ENCODE measurements at places on chromosomes 1 and 21.

GRCh38 chr1:99098589-99098988, 93.9 kb upstream of the PLPPR5 start:
- no peak for DNase-seq

- DNase-seq = no peak
These were observed 28.2 kb downstream of the GPR88 start for GRCh38 chr1:100565937-100566699.

DNA sequence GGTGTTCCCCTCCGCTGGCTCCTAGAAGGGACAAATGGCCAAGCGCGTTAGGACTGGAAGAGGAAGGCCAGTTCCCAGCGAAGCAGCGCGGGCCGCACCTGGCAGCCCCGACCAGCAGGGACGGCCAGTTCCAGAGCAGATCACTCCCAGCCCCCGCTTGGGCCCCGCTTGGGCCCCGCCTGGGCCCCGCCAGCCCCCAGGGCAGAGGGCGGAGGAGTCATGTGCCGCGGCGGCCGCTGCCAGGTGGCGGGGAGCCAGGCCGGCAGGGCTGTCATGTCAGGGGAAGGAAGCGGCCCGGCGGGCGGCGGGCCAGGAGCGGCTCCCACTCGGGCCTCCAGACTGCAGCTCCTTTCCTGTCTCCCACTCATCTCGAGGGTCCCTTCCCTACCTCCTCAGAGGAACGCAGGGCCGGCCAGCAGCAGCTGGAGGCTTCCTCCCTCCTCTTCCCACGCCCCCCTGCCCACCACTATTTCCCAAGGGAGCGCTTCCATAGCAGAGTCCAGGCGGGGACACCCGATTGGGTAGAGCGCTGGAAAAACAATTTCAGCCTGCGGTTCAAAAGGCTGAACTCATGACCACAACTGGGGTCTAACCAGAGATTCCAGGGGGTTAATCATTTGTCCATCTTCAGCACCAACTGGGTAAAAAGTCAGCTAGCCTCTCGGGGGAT, 16.5 kb downstream of the ZNF697 start:
- peak; percentile 69 for DNase-seq

GRCh38 chr1:24186993-24187790, at the start of gene IFNLR1:
IFNLR1 (minus strand) TSS chr1:24187289; CDS start chr1:24187248, 41 bp downstream.
- DNase-seq = peak; percentile 75

DNA sequence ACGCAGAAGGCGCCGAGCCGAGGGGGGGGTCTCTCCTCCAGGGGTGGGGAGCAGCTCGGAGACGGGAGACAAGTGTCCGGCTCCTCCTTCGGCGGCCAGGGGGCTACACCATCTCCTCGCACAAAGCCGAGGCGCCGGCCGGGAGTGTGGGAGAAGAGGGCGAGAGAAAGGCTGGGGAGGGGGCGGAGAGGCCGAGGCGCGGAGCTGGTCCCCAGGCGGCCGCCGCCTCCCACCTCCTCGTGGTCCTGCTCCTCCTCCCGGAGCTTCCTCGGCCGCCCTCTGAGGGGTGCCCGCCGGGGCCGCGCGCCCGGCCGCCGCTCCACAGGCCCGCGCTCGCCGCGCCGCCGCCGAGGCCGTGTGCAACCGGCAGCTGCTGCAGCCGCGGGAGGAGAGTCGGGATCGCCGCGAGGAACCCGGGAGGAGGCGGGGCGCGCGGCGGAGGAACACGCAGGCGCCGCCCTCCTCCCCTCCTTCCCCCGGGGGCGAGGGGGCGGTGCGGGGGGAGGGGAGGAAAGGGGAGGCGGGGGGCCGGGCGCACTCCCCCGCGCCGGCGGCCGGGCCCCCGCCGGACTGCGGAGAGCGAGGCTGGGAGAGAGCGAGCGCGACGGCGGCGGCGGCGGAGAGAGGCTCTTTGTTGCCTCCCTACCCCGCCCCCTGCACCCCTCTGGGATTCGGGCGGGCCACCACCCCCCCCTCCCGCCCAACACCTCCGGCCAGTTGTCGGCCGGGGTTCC, at the start of gene ENAH:
Gene ENAH (minus strand): TSS at position 395 of the 734 bp plus-strand sequence. CDS start 433 bp downstream, outside the sequence.
- peak; percentile 89 for DNase-seq

- no peak for DNase-seq
These were observed 65.4 kb downstream of the PLEKHA6 start for GRCh38 chr1:204294357-204294756.

GRCh38 chr1:156525856-156526489, 25.4 kb upstream of the MEF2D start:
- DNase-seq = no peak

GRCh38 chr21:45326891-45327440, 39.3 kb upstream of the POFUT2 start:
- DNase-seq = no peak

DNA sequence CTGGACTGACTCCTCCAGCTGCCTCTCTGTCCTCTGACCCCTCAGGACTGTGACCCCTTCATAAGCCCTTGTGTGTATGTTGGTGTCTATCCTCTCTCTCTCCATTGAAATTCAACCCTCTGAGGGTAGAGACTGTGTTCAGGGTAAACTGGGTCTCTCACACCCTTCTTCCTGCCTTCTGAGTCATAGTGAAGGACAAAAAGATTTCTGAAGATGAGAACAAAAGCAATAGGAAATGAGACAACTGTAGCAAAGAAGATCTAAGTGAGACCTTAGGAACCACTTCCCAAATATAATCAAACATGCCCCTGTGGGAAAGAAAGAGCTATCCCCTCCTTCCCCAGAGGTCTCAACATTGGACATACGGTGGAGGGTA, 16.9 kb downstream of the NUAK2 start:
- DNase-seq = no peak

DNA sequence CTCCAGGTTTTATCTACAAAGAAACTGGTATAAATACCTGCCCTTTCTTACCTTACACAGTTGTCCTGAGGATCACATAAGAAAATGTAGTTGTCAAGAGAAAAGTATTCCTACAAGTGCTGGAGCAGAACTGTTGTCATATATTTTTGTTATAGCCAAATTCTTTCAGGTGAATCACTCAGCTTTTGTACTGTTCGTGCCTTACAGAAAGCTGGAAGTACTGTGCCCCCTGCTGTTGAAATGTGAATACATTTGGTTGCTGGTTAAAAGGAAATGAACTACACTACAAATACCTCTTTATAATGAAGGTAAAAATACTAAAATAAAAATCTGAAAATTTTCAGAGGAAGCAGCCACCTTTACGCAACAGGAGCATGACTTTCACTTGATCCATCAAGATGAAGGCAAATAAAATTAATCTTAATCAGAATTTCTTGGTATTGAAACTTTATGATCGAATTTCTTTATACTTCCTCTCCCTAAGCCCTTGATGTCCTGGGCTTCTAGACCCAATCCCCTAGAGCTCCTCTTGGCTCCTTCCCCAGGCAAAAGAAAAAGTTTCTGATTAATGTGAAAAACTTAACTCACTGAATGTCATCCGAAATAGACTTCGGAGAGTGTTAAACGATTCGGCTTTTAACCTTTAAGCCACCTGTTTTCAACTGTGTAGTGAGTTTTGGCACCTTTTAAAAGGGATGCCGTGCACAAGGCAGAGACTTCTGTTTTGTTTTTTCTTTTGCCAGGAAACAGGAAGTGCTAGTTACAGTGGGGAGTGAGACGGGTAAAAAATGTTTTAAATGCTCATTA, 12.5 kb downstream of the CHML start:
- DNase-seq = no peak

DNA sequence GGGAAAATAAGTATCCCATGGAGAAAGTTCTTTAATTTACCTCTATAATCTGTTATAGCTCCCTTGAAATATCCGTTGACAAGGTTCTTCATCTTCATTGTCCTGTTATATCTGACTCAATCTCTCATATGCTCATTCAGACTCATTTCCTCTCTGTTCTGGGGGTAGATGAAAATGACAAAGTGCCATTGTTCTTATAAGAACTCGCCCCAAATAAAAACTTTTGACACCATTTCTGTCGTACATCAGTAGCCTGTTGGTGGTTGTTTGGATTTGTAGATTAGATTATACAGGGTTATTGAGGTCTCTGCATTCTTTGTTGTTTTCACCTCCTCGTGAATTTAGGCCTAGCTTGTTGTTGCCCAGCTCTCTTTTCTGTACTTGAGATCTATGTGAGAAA, 55.2 kb upstream of the IPO9 start:
- DNase-seq = no peak

DNA sequence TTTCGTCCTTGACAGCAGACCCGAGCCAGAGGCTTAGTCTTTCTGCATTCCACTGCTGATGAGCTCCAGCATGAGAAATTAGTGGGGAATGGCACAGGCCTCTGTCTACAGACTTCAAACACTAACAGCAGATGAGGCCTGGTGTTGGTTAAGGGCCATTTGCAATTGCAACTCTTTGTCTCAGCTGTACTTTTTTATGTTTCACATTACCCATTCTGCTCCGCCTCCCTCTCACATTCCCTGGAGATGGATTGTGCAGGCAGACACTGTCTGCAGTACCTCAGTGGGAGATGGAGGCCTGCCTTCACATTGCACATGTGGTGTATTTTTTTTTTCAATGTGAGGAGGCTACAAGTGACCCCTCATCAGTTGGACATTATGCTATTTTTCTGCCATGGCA, 370.2 kb downstream of the DUSP10 start:
- no peak for DNase-seq

GRCh38 chr1:24470592-24470991, 32.0 kb upstream of the RCAN3 start:
- no peak for DNase-seq

GRCh38 chr1:107196973-107197562, 56.2 kb downstream of the NTNG1 start:
- DNase-seq = no peak

DNA sequence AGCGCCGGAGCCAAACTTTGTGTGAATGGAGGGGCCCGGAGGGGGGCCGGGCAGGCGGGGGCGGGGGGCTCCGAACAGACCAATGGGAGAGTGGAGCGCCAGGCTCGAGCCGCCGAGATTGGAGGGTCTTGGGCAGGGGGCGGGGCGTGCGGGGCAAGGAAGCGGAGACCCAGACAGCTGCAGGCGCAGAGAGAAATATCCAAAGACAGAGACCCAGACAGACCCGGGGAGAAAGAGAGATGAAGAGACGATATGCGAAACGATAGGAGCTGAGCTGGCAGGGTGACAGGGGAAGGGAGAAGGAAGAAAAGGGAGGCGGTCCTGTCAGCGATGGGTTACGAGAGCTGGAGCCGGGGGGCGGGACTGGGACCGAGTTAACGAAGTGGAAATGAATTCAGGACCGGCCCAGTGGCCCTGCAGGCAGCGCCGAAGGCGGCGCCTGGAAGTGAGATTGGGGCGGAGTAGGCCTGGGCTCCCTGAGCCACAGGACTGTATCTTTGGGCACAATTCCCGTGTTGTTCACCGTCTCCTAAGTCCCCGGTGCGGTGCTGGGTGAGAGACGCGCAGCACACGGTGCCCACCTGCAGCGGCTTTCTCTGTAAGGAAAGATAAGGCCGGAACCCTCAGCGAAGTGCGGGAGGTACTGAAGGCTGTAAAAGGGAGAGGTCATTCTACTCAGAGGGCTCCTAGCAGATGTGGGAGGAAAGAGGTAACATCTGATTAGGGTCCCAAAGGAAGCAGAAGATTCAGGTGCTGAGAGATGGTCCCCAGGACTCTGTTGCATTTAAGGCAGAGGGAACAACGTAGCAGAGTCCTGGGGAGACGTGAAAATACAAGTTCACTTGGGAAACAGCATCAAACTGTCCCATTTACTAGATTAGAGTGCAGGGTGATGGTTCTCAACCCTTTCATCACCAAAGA, 543 bp upstream of the KCNJ10 start:
- peak; percentile 92 for DNase-seq

- DNase-seq = no peak
These were observed 28.6 kb downstream of the PUM1 start for GRCh38 chr1:31036749-31037500.

- peak; percentile 39 for DNase-seq
These were observed 13.0 kb upstream of the TTC22 start for GRCh38 chr1:54814126-54814498.

- DNase-seq = no peak
These were observed 50.1 kb downstream of the ARHGEF11 start for GRCh38 chr1:156995412-156995811.

DNA sequence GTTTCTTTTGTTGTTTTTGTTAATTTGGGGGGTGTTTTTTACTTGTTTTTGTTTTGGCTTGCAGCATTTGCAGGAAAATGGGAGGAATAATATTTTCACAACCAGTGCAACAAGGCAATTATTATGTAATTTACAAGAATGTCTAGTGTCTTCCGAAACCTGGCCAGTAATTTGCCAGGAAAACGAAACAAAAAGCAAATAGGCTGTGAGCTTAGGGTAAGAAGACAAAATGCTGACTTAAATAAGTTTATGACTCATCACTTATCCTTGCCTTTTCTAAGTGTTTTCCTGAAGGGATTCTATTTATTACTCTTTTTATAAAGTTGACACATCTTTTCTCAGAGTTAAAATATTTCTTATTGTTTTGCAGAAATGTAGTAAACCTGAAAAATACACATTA, 49.8 kb downstream of the KCNT2 start:
- no peak for DNase-seq

GRCh38 chr1:156281281-156281680, 1.3 kb downstream of the SMG5 start:
- DNase-seq = no peak

DNA sequence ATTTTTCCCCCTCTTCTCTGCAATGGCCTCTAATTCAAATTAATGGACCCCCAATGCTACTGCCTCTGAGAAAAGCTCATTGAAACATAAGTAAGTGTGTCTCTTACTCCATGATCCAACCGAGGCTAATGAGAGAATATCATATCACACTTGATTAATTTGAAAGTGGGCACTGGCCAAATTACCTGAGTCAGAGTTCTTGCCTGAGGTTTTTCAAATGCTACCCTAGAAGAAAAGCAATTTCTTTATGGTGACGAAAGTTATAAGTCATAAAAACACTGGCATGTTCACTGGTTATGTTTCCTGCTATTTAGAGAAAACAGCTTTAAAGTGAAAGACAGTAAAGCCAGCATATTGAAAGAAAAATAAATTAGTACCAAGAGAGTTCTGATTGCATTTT, 368.8 kb upstream of the TMPRSS15 start:
- DNase-seq = no peak

DNA sequence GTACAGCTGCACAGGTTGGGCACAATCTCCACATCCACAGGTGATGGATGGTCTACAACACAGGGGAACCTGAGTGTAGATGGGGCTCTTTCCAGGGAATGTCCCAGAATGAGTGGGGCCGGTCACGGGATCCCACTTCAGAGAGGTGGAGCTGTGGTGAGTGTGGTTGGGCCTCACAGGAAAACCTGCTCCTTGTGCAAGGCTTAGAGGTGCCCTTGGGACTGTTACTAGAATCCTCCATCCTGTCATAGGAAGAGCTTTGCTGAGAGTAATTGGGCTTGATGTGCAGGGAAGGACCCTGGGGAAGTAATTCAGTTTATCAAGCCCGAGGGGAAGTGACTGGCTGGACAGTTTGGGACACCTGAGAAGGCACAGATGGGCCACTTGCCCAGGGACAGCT, 137.9 kb downstream of the ZSCAN20 start:
- DNase-seq = no peak

GRCh38 chr1:205950826-205951549, 7.7 kb upstream of the SLC26A9 start:
- DNase-seq = no peak
